Stimulated activated CD8-positive, alpha-beta memory T cell treated with anti-CD3 and anti-CD28 coated beads, Interleukin-12 subunit alpha, Interleukin-12 subunit beta, amount 100 ng/mL, for 1 hour (primary cell): ENCODE measurements at places on chromosomes 16 and 17.

- DNase-seq = no peak
Measured at GRCh38 chr16:70391881-70392481, 45.3 kb downstream of the DDX19A start.

GRCh38 chr16:3401719-3402397 is 843 bp downstream of the ZNF174 start:
- no peak for DNase-seq

- no peak for DNase-seq
Measured at GRCh38 chr16:4700380-4700996, 7.1 kb downstream of the NUDT16L1 start.

GRCh38 chr17:75077496-75078283 is 10.1 kb upstream of the SLC16A5 start:
- DNase-seq = no peak

- no peak for DNase-seq
Measured at GRCh38 chr16:65202461-65202860, 80.6 kb upstream of the CDH11 start.

DNA sequence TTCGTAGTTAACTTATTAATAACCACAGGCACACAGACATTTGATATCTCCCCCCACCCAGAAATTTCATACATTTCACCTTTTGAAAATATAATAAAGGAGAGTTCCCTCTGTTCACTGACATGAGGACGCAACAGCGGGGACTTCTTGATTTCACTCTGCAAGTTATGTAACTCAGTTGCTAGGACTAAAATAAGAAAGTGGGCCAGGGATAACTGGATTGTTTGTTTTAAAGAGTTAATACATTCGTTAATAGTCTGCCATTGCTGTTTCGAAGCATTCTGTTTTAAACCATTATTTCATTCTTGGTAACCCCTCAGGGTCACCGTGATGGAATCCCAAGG is 1.2 kb downstream of the RHOT1 start:
- DNase-seq = no peak

DNA sequence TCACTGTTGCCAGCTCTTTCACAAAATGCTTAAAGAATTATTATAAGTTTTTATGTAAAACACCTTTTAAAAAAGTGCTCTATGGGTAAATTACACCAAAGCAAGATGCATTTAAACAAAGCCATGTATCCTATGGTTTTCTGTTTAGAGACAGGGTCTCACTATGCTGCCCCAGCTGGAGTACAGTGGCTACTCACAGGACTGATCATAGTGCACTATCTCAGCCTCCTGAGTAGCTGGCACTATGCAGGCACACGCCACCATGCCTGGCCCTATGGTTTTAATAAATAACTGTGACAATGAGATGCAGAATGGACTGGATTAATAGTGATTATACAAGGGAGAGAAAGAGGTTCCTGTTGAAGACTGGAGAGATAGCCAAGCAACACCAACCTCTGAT is 40.2 kb downstream of the SPOP start:
- no peak for DNase-seq

- DNase-seq = no peak
Measured at GRCh38 chr16:1647856-1648255, 30.2 kb upstream of the JPT2 start.
